ENCODE measurements at places on chromosomes 5 and 9.

- no peak for DNase-seq
Observed at GRCh38 chr5:127555826-127556225, 38.4 kb downstream of the PRRC1 start.

GRCh38 chr5:23332650-23333251, 174.7 kb upstream of the PRDM9 start:
- DNase-seq, result no peak

GRCh38 chr5:127872494-127872893, 169.3 kb downstream of the CCDC192 start:
- no peak for DNase-seq

DNA sequence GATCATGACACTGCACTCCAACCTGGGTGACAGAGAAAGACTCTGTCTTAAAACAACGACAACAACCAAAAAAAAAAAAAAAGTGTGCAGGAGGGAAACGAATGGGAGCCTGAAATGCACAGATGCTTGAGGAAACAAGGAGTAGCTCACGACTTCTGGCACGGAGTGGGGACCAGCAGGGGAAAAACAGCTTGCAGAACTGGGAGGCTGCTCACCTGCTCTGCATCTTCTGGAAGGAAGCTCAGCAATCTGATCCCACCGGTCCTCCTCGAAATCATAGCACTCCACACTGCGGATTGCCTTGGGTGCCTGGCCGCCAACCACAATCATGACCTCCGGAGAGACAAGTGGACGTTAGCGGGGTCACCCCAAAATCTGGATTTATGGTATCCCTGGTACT, 96.2 kb downstream of the KLHL3 start:
- no peak for DNase-seq

All from fibroblast of the conjunctiva (primary cell).